Glomerular endothelial cell (primary cell): ENCODE measurements at places on chromosomes 1 and 21.

DNA sequence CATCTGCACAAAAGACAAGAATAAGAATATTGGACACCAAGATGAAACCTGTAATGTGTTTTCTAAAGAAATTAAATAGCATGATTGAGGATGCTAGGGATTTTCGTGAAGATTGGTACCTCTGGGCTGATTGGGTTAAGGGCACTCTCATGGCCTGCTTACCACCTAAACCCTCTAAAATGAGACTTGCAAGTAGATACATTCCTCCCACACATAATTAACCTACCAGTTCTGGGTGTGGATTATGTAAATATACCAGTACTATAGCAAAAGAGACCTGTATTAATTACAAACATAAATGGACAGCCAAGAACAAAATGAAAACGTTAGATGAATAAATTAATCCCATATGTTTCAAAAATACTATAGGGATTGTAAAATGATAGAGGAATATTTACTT, 1069.6 kb upstream of the B3GALT2 start:
- no peak for DNase-seq

DNA sequence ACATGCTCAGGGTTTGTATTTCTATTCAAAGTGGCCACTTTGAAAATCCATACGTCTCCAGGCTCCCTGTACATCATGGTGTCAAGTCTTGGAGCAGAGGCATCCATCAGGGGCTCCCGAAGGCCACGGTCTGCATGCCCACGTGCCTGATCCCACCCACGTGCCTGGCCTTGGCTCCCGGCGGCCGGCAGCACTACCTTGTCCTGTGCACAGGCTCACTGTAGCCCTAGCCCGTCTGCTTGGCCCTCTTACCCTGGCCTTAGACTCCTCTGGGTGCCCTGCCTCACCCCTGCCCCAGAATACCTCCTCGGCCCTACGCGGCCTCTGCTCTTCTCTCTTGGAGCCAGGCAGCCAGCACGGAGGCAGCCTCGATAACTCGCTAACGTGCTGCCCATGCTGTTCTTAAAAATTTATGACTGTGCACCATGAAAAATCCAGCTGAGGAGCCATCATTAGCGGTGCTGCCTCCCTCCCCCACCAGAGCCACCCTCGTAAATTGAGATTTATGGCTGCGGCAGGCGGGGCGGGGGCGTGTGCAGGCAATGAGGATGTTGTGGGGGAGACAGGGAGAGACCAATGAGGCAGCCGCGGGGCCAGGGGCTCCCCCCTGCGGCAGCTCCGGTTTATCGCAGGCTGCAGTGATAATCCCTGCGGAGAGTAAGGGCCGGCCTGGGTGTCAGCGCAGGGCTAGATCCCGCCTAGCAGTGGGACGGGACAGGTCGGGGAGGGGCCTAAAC, 24.6 kb downstream of the DMAP1 start:
- no peak for DNase-seq

DNA sequence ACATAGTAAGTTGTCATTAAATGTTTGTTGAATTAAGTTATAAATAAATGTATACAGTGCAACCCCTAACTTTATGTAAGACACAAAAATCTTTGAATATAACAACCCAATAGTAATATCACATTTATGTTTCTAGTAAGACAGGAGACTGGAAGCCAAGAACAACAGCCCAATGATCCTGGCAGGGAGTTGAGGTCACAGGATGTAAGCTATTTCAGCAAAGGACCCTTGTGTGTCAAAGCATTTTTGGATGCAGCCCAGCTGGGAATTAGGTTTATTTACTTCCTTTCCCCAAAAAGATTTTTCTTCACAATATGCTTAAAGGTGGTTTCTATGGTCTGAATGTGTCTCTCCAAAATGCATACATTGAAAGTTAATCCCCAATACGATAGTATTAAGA, 34.0 kb upstream of the ABCA4 start:
- DNase-seq = no peak

DNA sequence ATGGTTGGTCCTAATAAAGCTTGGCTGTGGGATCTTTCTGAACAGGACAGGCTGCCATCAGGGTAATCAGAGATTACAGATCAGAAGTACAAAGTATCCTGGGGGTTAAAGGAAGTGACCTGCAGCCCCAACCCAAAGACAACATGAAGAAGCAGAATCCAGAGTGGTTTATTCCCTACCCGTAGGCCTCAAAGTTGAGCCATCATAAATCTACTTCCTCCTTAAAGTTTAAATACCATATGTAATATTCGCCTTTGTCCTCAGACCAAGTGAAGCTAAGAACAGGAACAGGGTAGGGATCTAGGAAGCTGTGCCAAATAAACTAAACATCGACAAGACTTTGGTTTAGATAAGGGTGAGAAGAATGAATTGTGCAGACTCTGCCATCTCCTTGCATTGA, 15.9 kb upstream of the DHX9 start:
- DNase-seq = no peak

DNA sequence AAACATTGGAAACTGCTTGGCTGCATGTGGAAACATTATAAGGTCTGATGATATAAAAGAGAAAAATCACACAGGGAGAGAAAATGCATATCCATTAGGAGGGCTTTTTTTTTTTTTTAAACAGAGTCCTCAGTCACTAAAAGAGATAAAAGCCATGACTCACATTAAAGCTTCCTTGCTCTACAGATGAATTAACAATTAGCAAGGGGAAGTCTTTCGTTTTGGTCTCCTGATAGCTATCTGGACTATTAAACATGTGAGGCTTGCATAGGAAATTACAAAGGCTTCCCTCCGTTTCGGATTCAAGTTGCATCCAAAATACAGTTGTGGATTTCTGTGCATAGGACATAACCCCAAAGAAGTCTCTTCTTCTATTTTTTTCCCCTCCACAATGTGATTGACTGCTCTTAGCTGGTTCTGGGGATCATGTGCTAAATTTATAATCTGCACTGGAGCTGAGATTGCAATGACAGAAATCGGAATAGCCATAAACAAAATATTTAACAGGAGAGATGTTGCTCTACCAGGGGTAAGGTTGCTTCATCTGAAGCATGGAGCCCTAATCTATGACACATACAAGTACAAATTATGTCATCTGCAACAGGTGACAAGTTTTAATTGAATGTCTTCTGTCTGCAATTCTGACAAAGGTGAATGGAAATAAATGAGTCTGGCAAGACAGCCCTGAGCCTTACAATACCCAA, 146.8 kb downstream of the ESRRG start:
- no peak for DNase-seq

- no peak for DNase-seq
These were observed 552 bp upstream of the ZNF496 start for GRCh38 chr1:247332215-247332622.
